ENCODE measurements at places on chromosomes 2 and 18. TPM values are rescaled to one million over a fixed set of nuclear protein-coding genes. Genes with fewer than 3 reads are reported as not detected.

The DPP4 gene
- 2.9 TPM for total RNA-seq

The ALPG gene
- total RNA-seq, result not detected

The UGT1A10 gene
- total RNA-seq, result not detected

The DNAJC27 gene
- total RNA-seq, result 5.3 TPM

The DLX2 gene
- not detected for total RNA-seq

The ABCG8 gene
- total RNA-seq, result under 0.01 TPM

The NTSR2 gene
- not detected for total RNA-seq

The LHCGR gene
- not detected for total RNA-seq

The LOXHD1 gene
- total RNA-seq, result not detected

The FRZB gene
- total RNA-seq, result 0.38 TPM
